Effector memory CD4-positive, alpha-beta T cell (primary cell): ENCODE measurements at places on chromosomes 6 and 20.

DNA sequence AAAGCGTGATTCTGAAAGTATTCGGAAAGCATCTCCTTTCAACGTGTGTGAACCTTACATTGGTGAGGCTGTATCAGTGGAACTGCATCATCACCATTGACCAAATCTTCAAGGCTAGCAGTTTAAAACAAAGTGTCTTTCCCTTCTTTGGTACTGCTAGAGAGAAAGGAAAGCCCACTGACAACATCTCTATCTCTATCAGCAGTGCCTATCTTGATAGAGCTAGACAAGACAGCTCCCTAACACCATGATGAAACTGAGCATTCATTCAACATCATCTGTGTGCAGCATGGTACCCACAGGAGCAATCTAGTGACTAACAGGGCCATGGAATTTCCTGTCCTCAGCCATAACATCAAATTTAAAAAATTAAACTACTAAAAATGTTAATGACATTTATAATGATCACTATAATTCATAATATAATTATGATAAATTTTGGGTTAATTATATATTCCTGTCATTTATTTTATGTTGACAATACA is 31.5 kb upstream of the EDN1 start:
- H3K36me3 ChIP-seq = no peaks in the 10 kb centered on the region
- no peaks in the 10 kb centered on the region for H3K27me3 ChIP-seq
- no peak for DNase-seq
- H3K4me1 ChIP-seq = no peaks in the 10 kb centered on the region

GRCh38 chr6:144162977-144163376 is 12.7 kb downstream of the STX11 start:
- DNase-seq = no peak
- no peaks in the 10 kb centered on the region for H3K4me1 ChIP-seq
- no peaks in the 10 kb centered on the region for H3K27me3 ChIP-seq
- no peak overlapping the region for H3K27ac ChIP-seq
- no peak overlapping the region for H3K4me3 ChIP-seq
- H3K36me3 ChIP-seq = no peaks in the 10 kb centered on the region

DNA sequence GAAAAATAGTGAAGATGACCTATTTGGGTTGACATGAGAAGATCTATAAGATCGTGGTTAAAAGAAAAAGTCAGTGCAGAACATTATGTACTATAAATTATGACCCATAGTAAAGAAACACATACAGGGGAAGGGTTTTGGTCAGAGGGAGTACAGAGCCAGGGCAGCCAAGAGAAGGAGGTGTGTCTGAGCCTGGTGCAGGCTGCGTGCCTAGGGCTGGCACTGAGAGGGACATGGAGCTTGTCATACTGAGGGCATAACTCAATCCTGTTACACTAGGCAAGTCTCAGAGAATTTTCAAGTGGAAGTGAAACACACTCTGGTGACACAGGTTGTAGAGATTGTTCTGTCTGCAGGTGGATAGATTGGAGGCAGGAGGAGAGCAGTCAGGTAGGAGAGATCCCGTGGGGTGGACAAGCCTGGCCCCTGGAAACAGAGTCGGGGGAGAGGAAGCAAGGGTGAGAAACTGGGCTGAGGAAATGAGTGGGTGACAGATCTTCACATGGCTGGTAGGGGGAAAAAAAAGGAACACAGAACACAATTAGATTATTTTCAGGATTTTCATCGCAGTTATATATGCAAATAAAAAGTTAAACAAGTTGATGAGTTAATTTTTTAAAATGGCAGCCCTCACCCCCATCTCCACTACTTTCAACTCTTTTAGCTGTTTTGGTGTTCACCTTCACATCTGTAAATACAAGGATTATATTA is 18.5 kb upstream of the RNF39 start:
- no peaks in the 10 kb centered on the region for H3K4me1 ChIP-seq
- H3K36me3 ChIP-seq = no peaks in the 10 kb centered on the region
- H3K27ac ChIP-seq = no peak overlapping the region
- peaks cover 11% of the 10 kb centered on the region for H3K27me3 ChIP-seq
- no peak for DNase-seq
- H3K4me3 ChIP-seq = no peak overlapping the region

DNA sequence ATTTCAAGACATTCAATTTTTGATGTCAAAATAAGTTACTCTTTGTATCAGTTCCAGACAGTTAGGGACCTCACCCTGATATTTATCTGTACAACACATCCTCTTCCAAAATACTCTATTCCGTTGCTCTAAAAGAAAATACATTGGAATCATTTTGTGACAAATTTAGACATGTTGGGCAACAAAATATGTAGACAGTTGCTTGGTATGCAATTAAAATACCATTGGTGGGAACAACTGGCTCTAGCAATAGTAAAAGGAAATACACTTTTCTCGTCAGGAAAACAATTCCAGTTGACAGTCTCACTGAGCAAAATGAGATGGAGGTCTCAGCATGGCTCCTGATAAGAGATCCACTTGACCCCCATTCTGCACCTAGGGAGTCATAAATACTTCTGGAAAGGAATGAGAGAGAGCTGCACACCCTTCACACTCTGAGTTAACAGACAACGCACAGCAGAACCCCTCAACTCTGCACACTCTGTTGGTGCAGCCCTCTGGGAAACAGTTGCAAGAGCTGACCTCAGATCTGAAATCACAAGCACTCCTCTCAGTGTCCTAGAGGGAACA is 171.3 kb upstream of the NT5E start:
- no peak overlapping the region for H3K4me3 ChIP-seq
- H3K27me3 ChIP-seq = no peaks in the 10 kb centered on the region
- H3K36me3 ChIP-seq = no peaks in the 10 kb centered on the region
- no peak overlapping the region for H3K27ac ChIP-seq
- H3K4me1 ChIP-seq = no peaks in the 10 kb centered on the region

GRCh38 chr20:12063106-12063684 is 145.5 kb downstream of the BTBD3 start:
- no peaks in the 10 kb centered on the region for H3K4me1 ChIP-seq
- DNase-seq = no peak
- H3K36me3 ChIP-seq = no peaks in the 10 kb centered on the region
- no peak overlapping the region for H3K4me3 ChIP-seq
- no peak overlapping the region for H3K27ac ChIP-seq

- H3K27ac ChIP-seq = peak overlapping the region; percentile 72
- DNase-seq = no peak
- H3K27me3 ChIP-seq = no peaks in the 10 kb centered on the region
- peaks cover 41% of the 10 kb centered on the region for H3K4me1 ChIP-seq
- H3K36me3 ChIP-seq = peaks cover 12% of the 10 kb centered on the region
- H3K4me3 ChIP-seq = peak overlapping the region; percentile 62
Observed at GRCh38 chr20:63977739-63978276, 1.6 kb downstream of the SAMD10 start.

DNA sequence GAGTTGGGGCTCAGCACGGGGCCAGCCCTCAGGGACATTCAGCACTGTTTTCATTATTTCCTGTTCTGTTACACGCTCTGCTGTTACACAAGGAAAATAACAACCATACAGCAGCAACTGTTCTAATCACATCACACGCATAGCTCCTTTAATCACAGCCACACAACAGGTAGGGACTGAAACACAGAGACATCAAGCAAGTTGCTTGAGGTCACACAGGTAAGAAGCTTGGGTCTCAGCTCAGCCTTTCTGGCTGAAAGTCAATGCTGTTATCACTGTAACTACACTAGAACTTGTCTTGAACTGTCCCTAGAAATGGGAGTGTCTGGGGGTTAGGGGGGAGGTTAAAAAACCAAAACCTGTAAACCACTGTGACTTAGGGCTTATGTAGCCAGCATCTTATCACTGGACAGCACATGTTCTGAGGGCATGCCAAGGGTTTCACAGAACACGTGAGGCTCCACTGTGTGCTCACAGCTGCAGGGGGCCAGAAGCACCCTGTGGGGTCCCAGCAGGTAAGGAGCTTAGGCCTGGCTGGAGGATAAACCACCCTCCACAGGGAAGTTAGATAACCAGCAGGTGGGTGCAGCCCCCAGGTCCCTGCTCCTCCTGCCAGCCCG is 146.0 kb downstream of the EYA2 start:
- H3K4me1 ChIP-seq = no peaks in the 10 kb centered on the region
- no peak overlapping the region for H3K4me3 ChIP-seq
- no peak for DNase-seq
- no peaks in the 10 kb centered on the region for H3K27me3 ChIP-seq
- no peak overlapping the region for H3K27ac ChIP-seq

- no peak for DNase-seq
- H3K27me3 ChIP-seq = no peaks in the 10 kb centered on the region
- no peak overlapping the region for H3K27ac ChIP-seq
Observed at GRCh38 chr20:17651129-17651759, 30.8 kb downstream of the RRBP1 start.

DNA sequence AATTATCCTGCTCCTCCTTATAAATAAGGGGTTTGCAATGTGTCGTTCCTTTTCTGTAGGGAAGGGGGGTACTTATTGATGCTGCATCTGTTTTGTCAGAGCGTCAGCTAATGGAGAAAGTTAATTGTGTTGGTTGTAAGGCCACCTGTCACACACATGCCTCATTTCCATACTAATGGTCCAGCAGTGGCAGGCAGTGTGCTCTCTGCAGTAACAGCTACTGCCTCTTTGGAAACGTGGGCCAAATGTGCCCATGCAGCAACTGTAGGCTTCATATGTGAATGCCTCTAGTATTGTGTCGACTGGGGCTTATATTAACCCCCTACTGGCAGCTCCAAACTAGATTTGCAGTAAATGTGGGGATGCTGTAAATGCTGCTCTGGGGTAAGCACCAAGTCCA is 56.3 kb upstream of the OLIG3 start:
- no peak overlapping the region for H3K4me3 ChIP-seq
- H3K4me1 ChIP-seq = no peaks in the 10 kb centered on the region
- H3K27ac ChIP-seq = no peak overlapping the region
- H3K36me3 ChIP-seq = no peaks in the 10 kb centered on the region
- H3K27me3 ChIP-seq = no peaks in the 10 kb centered on the region

GRCh38 chr6:6406715-6407070 is 86.2 kb upstream of the F13A1 start:
- no peak for DNase-seq
- no peak overlapping the region for H3K27ac ChIP-seq
- H3K27me3 ChIP-seq = no peaks in the 10 kb centered on the region
- no peaks in the 10 kb centered on the region for H3K4me1 ChIP-seq

- H3K4me1 ChIP-seq = peaks cover 22% of the 10 kb centered on the region
- no peak for DNase-seq
- H3K27me3 ChIP-seq = no peaks in the 10 kb centered on the region
- H3K27ac ChIP-seq = no peak overlapping the region
Observed at GRCh38 chr20:2756056-2756611, 44.3 kb downstream of the CPXM1 start.

DNA sequence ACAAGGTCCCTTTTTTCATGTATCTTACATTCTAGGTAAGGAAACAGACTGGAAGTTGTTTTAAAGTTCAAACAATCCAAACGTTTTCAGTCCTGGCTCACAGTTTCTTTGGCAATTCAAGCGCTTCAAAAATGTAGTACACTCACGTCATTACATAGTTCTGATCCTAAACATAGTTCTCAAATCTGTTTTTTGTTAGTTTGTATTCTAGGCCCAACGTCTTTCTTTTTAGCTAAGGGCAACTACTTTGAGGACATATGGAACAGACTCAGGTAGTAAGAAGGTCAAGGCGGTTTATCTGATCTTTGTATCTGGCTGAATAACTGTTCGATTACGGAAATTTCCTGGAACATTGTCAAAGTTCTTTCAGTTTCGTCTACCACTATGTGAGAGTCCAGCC is 36.9 kb upstream of the PLCB4 start:
- no peaks in the 10 kb centered on the region for H3K27me3 ChIP-seq
- H3K27ac ChIP-seq = no peak overlapping the region
- H3K4me3 ChIP-seq = no peak overlapping the region
- H3K36me3 ChIP-seq = no peaks in the 10 kb centered on the region
- DNase-seq = no peak
- no peaks in the 10 kb centered on the region for H3K4me1 ChIP-seq

GRCh38 chr6:56293781-56294180 is 46.4 kb upstream of the COL21A1 start:
- H3K27ac ChIP-seq = no peak overlapping the region
- DNase-seq = no peak
- no peak overlapping the region for H3K4me3 ChIP-seq

DNA sequence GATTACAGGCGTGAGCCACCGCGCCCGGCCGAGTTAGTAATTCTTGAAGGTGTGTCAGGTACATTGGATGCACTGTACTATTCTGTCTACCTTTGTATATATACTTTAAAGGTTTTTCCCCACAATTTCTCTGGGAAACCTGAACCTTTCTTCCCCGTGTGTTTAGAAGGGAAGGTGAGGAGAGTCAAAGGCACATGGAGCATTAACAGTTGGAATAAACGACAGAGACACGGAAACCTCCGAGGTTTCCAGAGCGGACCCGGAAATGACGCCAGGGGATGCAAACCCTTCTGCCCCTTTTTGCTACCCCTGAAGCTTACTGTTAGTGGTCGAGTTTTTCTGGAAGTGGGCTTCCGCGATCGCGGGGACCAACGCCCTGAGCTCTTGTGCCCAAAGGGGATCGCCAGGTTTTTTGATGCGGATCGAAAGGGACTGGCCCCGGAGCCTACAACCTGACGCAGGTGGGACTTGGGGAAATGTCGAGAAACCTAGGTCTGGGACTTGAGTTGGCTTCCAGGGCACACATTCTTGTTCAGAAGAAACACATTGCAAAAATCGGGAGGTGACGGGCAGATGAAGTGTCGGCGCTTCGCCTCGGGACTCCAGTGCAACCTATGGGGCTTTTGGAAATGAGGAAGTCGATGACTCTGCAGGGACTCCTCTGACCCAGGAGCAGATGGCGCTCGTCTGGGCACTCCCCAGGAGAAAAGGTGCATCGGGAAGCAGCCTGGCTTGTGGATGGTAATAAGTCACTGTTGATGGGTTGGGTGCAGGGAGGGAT is 218.2 kb downstream of the OR2B2 start:
- H3K4me3 ChIP-seq = peak overlapping the region; percentile 66
- H3K36me3 ChIP-seq = no peaks in the 10 kb centered on the region

DNA sequence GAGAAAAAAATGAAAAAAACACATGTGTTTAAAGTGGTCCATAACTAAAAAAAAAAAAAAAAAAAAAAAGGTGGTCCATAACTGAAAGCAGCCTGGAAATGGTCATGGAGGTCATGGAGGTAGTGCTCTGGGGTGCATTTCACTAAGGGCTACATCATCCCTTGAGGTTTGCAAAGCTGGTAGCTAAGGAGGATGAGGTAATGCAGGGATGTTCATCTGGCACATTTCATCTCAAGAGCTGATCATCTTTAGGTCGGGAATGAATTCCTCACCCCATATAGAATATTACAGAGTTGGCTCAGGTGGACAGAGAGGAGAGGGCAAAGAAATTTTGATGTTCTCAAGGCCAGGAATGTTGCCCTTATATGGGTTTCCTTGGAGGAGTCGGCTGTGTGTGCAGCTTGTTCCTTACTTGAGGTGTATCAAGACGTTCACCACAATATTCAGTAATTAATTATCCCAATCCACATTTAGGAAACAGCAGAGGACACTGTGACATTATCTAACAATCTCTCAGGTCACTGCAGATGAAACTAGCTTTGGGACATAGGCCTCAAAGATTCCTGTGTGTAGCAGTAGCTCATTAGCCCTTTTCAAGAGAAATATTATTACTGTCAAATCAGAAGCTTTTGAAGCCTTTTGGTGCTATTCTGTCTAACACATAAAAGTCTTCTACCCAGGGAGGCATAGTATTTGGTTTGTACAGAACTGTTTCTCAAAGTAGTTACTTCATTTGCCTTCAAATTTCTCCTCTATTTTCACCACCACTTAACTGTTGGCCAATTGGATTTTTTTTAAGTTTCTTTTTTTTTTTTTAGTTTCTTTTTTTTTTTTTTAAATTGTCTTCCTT is 46.8 kb downstream of the CYP24A1 start:
- H3K36me3 ChIP-seq = no peaks in the 10 kb centered on the region
- no peak overlapping the region for H3K27ac ChIP-seq
- H3K4me3 ChIP-seq = no peak overlapping the region
- H3K4me1 ChIP-seq = no peaks in the 10 kb centered on the region
- DNase-seq = no peak
